Mesenteric fat pad (tissue), 1 donor: ENCODE measurements at places on chromosomes 3 and 15. TPM values are rescaled to one million over a fixed set of nuclear protein-coding genes. Genes with fewer than 3 reads are reported as not detected.

The EXD1 gene
- not detected for total RNA-seq

The TMIE gene
- 0.19 TPM for total RNA-seq

The FBN1 gene
- total RNA-seq: 297 TPM

The DNAH12 gene
- 0.06 TPM for total RNA-seq

The PTH1R gene
- 16.3 TPM for total RNA-seq

The ZBTB47 gene
- total RNA-seq: 58.2 TPM

The MUSTN1 gene
- total RNA-seq: 2.4 TPM

The C3orf22 gene
- total RNA-seq: not detected

The COL7A1 gene
- total RNA-seq: 0.84 TPM

The RASGRF1 gene
- total RNA-seq: not detected
